ENCODE measurements at places on chromosomes 16 and 17. TPM values are rescaled to one million over a fixed set of nuclear protein-coding genes. Genes with fewer than 3 reads are reported as not detected.

PRCD gene
- 5.4 TPM for total RNA-seq

QPRT gene
- 3.4 TPM for total RNA-seq

KRT15 gene
- total RNA-seq = not detected

NPIPB6 gene
- total RNA-seq = 4.7 TPM

CDH11 gene
- 23.7 TPM for total RNA-seq

AOC3 gene
- 528 TPM for total RNA-seq
